ENCODE measurements at places on chromosomes 12 and 14.

DNA sequence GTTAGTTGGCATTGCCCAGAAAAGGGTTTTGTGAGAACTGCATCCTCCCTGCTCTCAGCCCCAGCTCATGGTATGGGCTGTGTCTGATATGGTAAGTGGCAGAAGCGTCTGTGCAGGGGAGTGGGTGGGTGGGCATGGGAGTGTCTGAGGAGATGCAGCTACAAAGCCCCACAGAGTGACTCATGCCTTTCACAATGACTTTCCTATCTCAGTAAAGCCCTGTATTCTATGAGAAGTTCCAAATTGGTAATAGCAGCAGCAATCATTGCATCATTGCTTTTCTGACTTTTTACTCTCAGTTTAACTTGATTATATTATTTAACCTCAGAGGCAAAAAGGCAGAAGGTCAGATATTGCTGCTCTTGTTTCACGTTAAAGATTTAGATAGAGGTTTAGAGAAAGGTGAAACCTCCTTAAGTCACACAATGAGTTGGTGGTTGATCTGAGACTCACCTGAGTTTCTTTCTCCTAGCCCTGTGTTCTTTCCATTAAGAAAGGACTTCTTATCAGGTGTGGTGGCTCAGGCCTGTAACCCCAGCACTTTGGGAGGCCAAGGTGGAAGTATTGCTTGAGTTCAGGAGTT, 171.7 kb downstream of the SLC5A8 start:
- DNase-seq, result no peak

- no peak for DNase-seq
These were observed 97.7 kb downstream of the SETD3 start for GRCh38 chr14:99382781-99383471.

DNA sequence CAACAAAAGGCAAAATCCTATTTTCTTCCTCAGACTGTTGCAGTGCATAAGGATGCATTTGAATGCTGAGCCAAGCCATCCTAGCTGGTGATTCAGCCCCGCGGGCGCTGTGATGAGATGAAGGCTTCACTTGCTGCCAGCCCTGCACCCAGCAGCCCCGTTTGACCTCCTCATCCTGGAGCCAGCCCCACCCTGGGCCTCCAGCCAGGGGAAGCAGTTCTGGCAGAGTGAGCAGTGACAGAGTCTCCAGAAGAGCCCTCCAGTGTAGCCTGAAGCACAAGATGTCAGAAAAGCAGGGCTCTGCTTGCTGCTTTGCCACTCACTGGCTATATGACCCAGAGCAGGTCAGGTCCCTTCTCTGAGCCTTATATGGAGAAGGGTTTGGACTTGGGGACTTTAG, 96.2 kb upstream of the HSPB8 start:
- DNase-seq, result no peak

GRCh38 chr14:92832137-92832700, 38.1 kb downstream of the GOLGA5 start:
- no peak for DNase-seq

GRCh38 chr14:100256339-100256895, 17.5 kb downstream of the YY1 start:
- DNase-seq, result no peak

DNA sequence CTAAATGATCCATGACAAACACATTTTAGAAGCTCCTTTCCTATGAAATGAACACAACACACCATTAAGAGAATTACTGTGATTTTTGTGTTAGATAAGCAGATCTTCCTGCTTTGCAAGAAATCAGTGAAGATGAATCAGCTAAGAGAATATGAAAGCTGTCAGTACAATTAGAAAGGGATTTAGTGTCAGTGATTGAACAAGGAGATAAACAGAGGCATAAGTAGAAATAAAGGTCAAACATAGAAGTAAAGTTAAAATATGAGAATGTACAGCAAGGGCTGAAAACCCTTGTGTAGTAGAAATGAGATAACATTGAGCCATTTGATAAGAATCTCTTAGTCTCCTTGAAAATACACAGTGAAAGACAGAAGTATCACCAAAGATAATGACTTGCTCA, 21.4 kb upstream of the SLC16A7 start:
- no peak for DNase-seq

- no peak for DNase-seq
These were observed 1.1 kb downstream of the SMIM10L1 start for GRCh38 chr12:11171969-11172675.

Data from stimulated activated CD8-positive, alpha-beta memory T cell treated with anti-CD3 and anti-CD28 coated beads, Interleukin-2, amount 100 ng/mL, for 1 hour (primary cell).